ENCODE measurements at places on chromosomes 11 and 22.

DNA sequence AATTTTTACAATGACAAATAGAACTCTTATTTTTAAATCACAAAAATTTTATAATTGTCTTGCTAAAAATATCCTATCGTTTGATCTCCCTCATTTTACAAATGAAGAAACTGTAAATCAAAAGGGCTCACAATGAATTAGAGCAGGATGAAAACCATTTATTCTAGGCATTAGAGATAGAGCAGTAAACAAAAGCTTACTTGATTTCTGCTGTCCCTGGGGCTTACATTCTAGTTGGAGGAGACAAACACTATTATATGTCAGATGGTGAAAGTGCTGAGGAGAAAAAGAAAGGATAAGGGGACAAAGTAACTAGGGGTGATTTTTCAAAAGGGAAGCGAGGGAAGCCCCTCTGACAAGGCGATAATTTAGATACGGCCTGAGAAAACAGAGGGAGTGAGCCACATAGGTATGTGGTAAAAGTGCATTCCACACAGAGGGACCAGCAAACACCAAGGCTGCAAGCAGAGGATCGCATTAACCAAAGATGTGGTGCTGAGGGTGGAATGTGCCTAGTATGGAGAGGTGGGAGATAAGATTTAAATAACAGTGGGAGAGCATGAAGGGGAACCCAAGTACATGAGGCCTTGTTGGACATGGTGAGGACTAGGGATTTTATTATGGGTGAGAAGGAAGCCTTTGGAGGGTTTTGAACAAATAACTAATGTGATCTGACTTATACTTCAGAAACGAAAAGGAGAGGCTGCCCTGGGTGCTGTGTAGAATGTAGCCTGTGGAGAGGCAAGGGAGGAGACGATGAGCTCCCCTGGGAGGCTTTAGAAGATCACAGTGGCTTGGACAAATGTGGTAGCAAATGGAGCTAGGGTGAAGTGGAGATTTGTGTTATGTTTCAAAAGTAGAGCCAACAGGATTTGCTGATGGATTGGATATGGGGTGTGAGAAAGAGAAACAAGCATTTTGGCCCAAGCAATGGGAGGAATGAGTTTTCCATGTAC is 62.1 kb downstream of the PDHX start:
- no peak for DNase-seq

- DNase-seq = no peak
Observed at GRCh38 chr11:112380464-112380863, 119.8 kb upstream of the PLET1 start.

- DNase-seq = no peak
Observed at GRCh38 chr11:73833067-73833466, 43.6 kb downstream of the COA4 start.

GRCh38 chr11:12179531-12179930 is 69.1 kb downstream of the MICAL2 start:
- no peak for DNase-seq

- no peak for DNase-seq
Observed at GRCh38 chr11:67606093-67606491, 644 bp upstream of the NDUFV1 start.

GRCh38 chr11:20854215-20854955 is 185.0 kb downstream of the NELL1 start:
- no peak for DNase-seq

DNA sequence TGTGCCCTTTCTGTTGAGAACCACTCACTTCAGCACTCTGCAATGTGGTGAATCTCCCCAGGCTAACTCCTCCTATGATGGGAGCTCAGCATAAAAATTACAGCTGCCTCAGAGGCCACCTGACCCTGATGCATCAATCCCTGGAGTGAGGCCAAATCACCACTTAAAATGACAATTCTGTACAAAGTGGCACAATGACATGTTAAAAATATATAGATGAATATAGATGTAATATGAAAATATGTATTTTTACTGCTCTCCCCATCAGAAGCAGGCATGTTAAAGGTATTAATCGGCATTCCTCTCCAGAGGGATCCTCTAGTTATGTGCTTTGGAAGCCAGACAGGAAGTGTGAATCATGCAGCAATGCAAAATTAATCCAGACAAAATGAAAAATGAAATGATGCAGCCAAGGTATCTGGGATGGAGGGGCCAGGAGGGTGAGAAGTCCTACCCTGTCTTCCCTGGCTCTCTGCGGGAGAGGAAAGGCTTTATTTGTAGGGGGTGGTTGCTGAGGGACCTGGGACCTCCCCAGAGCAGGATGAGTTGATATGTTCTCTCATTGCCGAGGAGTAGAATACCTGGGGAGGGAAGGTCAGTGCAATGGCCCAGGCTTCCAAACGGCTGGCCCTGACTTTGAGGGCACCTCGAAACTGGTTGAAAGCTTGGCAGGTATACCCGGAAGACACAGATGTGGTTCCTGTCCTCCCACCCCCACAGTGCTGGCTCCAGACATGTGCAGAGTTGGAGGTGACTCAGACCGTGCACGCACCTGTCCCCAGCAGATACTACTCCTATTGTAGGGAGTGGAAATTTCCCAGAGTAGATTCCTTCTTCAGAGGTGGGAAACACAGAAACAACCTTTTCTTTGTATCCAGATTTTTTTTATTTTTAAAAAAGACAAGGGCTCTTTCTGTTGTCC is 347.9 kb upstream of the NCAM1 start:
- no peak for DNase-seq

DNA sequence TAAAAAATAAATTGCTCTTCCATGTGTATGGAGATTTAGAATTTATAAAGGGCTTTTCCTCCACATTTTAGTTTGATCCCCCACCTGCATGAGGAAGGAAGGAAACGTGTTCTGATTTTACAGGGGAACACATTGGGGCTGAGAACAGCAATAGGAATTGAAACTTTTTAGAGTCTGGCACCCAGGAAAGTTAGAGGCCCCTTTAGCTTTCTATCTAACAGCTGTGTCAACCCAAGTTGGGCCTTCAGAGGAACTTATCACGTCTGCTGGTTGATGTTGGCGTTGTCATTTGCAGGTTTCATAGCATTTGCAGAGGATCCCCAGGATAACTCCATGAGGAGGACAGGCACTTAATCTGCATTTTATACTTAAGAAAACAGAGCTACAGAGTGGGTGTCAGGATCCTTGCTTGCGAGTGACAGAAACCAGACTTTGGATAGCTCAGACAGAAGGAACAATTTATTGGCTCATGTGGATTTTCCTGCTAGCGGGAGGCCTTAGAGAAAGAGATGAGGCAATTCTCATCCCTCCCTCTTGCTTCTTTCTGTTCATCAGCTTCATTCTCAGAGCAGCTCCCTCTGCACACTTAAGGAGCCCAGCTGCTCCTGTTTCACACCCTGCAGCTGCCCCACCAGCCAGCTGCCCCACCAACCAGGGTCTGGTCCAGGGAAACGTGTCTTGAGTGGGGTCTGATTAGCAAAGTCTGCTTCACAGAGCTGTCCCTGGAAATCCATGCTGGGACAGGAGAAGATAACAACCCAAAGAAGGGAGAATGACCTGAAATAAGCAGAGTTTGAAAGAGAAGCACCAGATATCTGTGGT is 92.5 kb upstream of the OR4B1 start:
- DNase-seq = no peak

- no peak for DNase-seq
Observed at GRCh38 chr11:66887526-66887925, 30.7 kb downstream of the LRFN4 start.

GRCh38 chr11:1167751-1168231 is 10.0 kb downstream of the MUC5AC start:
- DNase-seq = no peak
